ENCODE measurements at places on chromosomes 7 and 10.

- no peak for DNase-seq
Measured at GRCh38 chr10:116292493-116292892, 19.5 kb upstream of the GFRA1 start.

DNA sequence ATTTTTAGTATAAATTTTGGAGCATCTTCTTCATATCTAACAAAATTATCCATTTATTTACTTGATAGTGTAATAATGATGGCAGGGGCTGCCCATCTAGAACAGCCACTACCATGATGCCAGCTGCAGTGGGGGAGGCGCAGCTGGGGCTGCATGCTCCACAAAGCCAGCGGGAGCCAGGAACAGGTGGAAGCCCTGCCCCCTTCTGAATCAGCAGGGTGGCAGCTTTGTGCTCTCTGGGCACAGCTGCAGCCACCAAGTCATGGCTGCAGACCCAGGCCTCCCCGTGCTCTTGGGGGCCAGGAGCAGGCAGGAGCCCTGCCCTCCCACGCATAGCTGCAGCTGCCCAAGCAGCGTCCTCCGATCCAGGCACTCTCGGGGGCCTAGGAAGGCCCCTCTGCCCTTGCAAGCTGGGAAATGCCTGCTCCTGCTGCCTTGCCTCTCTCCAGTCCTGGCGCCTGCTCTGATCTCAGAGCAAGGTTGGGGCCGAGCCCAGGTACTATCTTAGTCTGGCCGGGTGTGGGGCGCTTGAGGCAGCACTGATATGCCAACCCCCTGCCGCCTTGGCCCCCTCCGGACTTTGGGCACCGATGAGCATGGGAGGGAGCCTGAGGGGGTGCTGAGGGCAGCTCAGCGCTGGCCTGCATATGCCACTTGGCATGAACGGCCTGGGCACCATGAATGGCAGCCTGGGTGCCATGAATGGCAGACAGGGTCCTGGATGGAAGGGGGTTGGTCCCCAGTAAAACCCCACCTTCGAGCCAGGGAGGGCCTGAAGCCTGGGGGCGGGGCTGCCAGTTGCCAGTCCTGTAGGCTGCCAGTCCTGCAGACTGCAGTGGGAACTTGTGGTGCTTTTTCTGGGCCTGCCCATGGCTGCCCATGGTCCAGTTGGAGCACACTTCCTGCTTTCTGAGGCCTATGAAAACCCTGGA is 1110.8 kb upstream of the POT1 start:
- DNase-seq = no peak

DNA sequence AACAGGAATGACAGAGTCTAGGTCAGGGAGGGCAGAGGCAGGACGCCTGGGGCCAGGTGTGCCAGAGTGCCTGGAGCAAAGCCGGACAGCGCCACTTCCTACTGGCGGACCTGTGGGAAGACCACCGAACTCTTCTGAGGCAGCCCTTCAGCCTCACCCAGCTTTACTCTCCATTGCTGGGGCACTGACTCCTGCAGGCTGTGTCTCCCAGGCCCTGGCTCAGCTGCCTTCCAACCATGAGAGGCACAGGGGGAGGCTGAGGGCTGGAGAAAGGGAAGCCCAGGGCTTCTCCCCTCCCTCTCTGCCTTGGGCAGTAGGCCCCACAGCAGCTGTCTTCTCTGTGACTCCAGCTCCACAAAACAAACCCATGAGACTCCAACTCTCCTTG is 139.6 kb upstream of the UNC5B start:
- no peak for DNase-seq

DNA sequence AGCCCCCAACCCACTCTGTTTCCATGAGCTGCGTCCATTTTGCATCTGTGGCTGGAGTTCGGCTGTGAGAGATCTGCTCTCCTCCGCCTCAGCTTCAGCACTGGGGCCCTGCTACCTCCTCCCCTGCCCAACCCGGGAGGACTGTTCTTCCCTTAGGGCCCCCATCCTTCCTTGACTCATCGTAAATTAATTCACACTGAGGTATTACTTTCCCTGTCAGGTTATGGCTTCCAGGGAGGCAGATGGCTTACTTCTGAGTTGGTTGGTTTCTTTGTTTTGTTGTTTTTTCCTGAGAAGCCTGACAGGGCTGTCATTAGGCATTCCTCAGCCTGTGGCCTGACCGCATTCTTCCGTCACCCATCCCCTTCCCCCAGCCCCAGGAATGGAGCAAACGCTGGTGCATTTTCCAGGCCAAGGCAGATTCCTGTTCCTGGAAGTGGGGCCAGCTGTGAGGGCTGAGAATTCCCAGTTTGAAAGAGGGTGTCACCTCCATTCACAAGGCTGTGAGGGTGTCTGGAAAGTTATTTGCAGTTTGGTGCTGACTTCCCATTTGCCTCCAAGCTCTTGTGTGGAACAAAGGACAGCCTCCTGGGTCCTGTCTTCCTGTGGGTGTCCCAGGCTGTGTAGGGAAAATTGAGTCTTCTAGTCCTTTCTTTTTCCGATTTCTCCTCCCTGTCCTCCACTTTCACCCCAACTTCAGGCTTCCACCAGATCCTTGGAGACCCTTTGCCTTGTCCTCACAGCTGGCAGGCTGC is 11.7 kb downstream of the CPA5 start:
- peak; percentile 87 for DNase-seq

- DNase-seq = no peak
Measured at GRCh38 chr7:38276096-38276877, 2.9 kb upstream of the TARP start.

DNA sequence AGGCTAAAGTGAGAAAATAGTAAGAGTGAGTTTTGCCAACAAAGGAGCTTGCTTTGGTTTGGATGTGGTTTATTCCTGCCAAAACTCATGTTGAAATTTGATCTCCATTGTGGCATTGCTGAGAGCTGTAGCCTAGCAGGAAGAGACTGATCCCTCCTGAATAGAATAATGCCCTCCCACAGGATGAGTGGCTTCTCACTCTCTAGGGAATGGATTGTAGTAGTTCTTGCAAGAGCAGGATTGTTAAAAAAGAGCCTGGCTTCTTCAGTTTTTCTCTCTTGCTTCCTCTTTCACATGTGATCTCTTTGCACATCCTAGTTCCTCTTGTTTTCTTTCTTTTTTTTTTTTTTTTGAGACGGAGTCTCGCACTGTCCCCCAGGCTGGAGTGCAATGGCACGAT is 34.4 kb downstream of the ASAH2 start:
- no peak for DNase-seq

- DNase-seq = no peak
Measured at GRCh38 chr7:149599636-149600206, 102.1 kb upstream of the ZNF746 start.

GRCh38 chr10:69049566-69049961 is 38.3 kb upstream of the SRGN start:
- no peak for DNase-seq

DNA sequence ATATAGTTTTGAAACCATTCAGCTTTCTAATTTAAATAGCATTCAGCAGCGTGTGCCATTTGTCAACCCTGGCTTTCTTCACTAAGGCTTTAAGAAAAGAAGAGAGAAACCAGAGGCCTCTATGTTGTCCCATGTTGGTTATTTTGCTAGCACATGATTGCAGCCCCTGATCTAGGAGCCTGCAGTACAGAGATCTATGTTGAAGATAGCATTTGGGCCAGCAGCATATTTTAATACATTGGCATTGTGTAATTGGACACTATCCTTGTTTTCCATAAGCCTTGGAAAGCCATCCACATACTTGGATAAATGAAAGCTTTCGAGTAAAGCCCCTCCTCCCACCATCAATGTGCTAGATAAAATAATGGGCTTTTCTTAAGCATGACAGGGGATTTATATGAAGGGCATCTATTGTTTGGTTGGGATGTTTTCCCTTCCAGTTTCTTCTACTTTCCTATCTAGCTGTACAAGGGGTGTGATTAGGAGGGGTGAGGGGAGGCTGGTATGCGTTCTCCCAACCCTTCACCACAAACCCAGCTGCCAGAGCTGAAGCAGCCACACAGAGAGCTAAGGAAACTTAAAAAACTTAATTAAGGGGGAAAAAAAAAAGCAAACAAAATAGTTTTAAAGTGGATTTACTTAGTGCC is 23.1 kb upstream of the SDHAF3 start:
- DNase-seq = no peak

GRCh38 chr7:118003476-118003875 is 130.2 kb upstream of the CTTNBP2 start:
- no peak for DNase-seq

- DNase-seq = no peak
Measured at GRCh38 chr7:44935016-44935415, 43.8 kb downstream of the MYO1G start.

GRCh38 chr7:88172842-88173241 is 47.0 kb downstream of the SRI start:
- no peak for DNase-seq

GRCh38 chr10:122225330-122225729 is 45.8 kb upstream of the BTBD16 start:
- DNase-seq = no peak

GRCh38 chr10:30534465-30535144 is 94.9 kb downstream of the LYZL2 start:
- peak; percentile 31 for DNase-seq

- no peak for DNase-seq
Measured at GRCh38 chr7:40916813-40917212, 782.0 kb downstream of the SUGCT start.

GRCh38 chr10:17231788-17232187 is 3.7 kb downstream of the VIM start:
- no peak for DNase-seq

GRCh38 chr7:114414156-114415063 is at the start of gene FOXP2:
Gene FOXP2 (plus strand): TSS chr7:114414815. CDS start chr7:114426512, 11,697 bp downstream.
- no peak for DNase-seq

DNA sequence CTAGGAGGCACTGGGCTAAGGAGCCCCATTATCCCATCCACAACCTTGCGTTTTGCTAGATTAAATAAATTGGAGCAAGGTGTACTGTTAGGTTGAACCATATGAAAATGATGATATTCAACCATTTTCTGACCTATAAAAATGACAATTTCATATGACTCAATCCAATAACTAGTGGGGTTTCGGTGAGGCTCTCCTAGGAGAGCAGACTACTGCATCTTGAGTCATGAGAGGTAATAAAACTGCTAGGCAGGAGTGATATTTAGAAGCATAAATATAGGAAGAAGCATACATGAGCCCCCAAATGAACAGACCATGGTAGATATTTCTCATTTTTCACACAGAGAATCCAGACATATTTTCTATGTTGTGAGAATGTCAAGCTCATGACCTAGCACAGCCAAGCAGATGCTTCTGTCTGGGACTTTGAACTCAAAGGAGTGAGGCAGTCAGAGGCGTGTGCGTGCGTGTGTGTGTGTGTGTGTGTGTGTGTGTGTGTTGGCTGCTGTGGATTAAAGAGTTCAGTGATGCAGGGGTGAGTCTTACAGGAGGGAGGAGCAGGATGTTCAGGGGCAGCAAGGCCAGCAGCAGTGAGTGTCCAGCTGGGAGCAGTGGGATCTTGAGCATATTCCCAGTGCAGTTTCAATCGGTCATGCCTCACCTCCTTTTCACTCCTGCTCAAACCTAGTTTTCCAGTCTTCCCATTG is 17.8 kb upstream of the WDR11 start:
- DNase-seq = no peak

DNA sequence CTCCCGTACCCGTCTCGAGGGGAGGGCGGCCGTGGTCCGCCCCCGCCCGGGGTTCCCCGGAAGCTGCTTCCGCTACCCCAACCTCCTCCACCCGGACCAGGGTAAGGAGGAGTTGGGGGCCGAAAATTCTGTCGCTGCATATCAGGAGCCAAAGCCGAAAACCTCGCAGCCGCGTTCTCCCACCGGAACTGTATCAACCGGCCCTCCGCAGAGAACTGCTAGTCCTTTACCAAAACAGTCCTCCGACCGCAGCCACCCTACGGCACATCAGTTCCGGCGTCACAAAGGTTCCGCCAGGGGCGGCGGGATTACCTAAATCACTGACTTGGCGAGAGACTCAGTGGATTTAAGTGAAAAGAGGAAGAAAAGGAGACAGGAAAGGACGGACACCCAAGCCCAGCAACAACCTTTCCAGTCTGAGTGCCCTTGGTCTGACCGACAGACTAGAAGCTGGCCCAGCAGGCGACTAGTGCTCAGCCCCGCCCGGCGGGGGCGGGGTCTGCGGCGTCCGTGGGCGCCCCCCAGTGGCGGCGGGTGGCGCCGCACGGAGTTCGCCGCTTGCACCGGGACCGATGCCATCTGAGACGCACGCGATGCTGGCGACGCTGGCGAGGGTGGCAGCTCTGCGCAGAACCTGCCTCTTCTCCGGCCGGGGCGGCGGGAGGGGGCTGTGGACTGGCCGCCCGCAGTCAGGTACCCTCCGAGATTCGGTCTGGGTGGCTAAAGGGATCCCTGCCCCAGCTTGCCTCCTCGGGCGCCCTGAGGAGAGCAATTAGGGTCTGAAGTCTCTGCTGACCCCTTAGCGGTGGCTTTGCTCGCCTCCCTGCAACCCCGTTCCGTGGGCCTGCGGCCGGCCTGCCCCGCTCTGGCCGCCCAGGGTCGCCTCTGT is at the start of the genes MPLKIP and SUGCT:
Gene MPLKIP, minus strand, starts transcription at position 195 of the 889 bp plus-strand sequence. Its CDS starts 55 bp downstream, at position 140.
Gene SUGCT, plus strand, starts transcription at position 578 of the 889 bp plus-strand sequence.
- DNase-seq = peak; percentile 68

DNA sequence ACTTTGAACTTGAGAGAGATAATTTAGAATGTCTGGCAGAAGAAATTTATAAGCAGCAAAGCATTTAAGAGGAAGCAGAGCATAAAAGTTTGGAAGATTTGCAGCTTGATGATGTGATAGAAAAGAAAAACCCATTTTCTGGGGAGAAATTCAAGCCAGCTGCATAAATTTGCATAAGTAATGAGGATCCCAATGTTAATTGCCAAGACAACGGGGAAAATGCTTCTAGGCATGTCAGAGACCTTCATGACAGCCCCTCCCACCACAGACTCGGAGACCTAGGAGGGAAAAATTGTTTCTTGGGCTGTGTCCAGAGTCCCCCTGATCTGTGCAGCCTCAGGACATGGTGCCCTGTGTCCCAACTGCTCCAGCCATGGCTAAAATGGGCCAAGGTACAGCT is 263.6 kb upstream of the POT1 start:
- no peak for DNase-seq

- DNase-seq = no peak
Measured at GRCh38 chr7:101104193-101104713, 19.0 kb downstream of the TRIM56 start.

- DNase-seq = peak; percentile 18
Measured at GRCh38 chr7:147861058-147861716, 729.4 kb upstream of the C7orf33 start.

GRCh38 chr7:110507369-110507768 is 583.6 kb upstream of the LRRN3 start:
- DNase-seq = no peak

GRCh38 chr7:77913977-77914607 is 115.5 kb downstream of the PHTF2 start:
- DNase-seq = peak; percentile 51

DNA sequence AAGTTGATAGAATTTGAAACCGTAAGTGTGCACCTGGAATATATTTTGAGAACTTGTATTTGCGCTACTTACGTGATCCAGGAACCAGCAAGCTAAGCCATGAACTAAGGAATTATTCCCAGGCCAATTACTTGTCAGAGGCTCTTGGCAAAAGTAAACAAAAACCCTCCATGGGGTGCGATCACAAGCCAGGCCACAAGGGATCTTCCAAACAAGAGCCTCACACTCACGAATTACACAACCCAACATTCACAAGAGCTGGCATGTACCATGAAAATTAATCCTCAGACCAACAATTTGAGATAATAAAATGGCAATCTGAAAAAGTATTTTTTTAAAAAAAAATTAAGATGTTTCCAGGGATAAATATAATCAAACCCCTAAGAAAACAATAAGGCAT is 467.0 kb upstream of the AKR1E2 start:
- no peak for DNase-seq

GRCh38 chr7:132035517-132036362 is 479.3 kb upstream of the PODXL start:
- DNase-seq = no peak

Measured in amniotic stem cell (primary cell).